Inflammatory macrophage treated with lipopolysaccharide for 4 hours (primary cell): ENCODE measurements at places on chromosomes 6 and 20.

DNA sequence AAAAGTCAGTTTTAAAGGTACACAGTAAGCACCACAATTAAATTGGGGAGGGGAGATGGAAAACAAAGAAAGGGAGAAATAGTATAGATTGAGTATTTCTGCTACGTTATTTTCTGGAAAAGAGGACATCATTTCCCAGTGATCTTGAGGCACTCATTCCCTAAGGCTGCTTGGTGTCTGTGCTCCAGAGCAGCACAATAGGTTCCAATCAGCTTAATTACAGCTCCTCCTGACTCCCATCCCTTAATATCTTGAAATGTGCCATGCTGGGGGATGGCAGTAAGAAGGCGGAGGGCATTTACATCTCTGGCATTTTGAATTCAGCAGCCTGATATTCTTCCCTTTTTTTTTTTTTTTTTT lies 39.5 kb upstream of the BEND3 start:
- DNase-seq: no peak

- no peak for DNase-seq
Observed at GRCh38 chr6:2072453-2072852, 173.0 kb downstream of the GMDS start.

GRCh38 chr6:160424256-160424655 lies 76.1 kb downstream of the SLC22A3 start:
- DNase-seq: no peak

GRCh38 chr6:44275749-44276648 lies 5.7 kb downstream of the TMEM151B start:
- DNase-seq: no peak

DNA sequence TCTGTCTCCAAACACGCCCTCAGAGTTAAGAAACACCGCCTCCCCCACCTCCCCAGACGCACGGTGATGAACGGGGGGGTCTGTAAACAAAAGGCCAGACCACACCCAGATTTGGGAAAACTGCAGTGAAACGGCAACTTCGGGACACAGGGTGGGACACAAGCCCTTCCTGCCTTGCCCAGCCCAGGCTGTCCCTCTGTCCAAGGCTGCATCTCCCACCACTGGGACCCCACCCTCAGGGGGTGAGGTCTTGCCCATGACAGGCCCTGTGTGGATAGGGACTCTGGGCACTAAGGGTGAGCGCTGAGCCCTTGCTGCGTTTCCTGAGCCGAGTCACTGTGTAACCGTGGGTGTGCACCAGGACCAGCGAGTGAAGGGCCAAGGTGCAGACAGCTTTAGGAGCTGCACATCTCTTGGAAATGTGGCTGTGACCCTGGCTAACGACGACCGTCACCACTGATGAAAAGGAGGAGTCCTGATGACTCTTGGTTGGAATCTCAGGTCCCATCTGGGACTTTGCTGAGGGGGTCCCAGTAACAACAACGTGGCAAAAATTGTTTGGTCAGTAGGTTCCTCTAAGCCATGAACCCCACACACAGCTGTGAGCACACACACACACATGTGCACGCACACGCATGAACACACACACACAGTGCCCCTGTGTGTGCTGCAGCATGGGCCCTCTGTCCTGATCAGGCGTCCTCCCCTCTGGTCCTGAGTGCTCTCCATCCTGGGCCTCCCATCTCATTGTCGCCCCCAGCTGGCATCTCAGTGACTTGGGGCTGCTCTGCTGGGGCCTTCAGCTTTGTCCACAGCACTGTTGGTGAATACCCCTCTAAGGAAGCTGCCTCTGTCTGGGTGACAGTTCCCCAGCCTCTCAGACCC lies 100.6 kb downstream of the RAMACL start:
- no peak for DNase-seq

DNA sequence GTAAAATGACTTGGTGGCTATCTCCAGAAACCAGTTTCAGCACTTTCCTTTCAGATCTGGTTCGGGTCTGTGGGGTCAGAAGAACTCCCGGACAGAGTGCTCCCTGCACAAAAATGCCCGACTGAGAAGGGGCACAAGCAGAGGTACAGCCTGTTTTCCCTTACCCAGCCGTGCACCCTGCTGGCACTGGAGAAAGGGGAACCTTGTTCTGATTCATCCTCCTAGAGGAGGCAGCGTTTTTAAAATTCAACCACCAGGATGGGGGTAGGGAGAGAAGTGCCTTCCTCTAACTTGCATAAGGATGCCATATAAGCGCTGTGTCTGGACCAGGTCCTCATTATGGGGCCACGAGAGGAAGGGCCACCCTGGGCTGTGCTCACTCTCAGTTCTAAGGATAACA lies 17.6 kb downstream of the RIMS4 start:
- DNase-seq: no peak

DNA sequence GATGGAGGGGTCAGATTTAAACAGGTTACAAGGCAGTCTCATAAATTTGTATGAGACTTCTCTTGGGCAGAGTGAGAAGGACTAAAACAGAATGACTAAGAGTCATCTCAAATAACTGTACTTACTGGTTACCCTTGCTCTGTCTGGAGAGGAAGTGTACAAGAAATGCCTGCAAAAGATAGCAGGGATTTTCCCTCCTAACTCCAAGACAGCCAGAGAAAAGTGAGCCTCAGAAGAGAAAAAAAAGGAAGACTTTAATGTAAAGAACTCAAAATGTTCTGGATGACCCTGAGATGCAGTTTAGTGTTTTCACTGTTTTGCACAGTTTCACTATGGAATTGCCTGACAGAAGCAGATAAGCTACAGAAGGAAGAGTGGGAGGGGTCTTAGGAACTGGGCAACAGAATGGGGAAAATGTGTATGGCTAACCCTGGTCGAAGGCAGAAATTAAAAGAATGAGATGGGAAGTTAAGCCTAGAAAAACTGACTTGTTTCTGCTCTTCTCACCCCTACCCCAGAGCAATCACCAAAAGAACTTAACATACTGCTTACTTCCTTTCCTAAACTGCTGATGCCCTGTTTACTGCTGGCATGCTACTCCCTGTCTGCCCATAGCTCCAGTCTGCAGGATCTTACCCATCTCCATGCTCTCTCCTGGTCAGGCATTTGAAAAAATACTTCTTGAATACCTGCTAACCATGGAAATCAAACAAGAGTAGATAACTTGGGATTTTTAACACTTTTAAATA lies 98.1 kb upstream of the MARCKS start:
- DNase-seq: peak; percentile 86

DNA sequence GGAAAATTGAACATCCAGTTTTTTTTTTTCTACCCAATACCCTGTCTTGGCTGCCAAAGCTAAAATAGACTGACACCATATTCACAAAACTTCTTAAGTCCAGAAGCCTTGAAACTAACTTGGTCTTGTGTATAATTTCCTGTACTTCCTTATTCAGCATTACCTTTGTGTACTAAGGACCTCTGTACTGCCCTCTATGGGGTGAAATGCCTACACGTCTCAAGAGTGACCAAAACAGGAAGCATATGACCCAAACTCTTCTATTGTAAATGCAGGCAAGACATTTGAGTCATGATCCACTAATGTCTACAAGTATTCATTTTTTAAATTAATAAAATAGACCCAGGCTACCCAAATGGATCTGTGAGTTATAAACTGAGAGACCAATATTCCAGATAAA lies 50.4 kb downstream of the HMGCLL1 start:
- DNase-seq: peak; percentile 10

DNA sequence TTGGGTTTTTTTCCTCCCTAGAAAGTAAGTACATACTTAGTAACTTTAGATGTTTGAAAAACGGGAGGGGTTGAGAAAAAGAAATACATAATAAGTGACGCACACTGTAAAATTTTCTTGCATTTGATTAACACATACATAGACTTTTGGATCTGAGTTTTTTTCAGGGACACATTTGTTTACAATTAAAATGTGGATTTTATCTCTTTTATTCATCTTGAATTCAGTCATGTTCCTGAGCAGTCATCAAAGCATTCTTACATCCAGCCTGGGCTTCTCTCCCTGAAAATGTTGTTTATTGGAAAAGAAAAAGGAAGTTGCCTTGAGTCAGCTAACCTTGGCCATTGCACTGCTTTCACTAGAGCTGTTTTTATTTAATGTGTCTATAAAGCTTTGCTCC lies 8.7 kb upstream of the RPP40 start:
- DNase-seq: no peak

GRCh38 chr20:57530327-57530981 lies 5.5 kb upstream of the CTCFL start:
- no peak for DNase-seq

- DNase-seq: peak; percentile 35
Observed at GRCh38 chr20:58447511-58448391, 58.7 kb downstream of the VAPB start.

- DNase-seq: no peak
Observed at GRCh38 chr6:21666201-21666691, 72.7 kb downstream of the SOX4 start.

DNA sequence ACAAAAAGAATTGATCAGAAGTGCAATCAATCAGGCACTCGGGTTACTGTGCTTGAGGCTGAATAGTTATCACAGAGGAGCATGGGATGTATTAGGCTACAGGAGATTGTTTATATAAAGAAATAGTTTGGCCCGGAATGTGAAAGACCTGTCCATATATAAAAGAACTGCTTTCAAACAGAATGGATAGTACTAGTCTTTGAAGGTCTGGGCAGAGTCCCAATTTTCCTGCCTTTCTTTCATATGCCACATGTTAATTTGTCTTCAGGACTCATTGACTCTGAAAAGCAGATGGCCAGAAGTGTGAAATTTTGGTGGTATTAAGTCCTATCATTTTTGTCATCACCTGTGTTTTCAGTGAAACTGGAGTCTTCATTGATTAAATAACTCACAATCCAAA lies 314.5 kb downstream of the EYA4 start:
- no peak for DNase-seq

DNA sequence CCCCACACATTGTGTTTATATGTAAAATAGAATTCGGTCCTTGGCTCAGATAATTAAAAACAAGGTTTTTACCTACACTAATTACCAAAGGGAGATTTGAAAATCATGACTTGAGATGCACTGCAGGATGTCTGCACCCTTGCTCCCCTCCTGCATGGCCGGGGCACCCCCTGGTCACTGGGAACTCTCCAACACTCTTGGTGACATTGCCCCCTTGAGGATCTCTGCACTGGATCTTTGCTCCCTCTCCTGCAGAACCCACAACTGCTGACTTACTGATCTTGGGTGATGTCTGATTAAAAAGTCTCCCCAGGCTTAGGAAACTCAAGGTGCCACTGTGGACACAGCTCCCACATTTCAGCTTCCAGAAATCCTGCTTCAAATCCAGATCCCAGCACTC lies 17.1 kb upstream of the CSNK2A1 start:
- DNase-seq: no peak

DNA sequence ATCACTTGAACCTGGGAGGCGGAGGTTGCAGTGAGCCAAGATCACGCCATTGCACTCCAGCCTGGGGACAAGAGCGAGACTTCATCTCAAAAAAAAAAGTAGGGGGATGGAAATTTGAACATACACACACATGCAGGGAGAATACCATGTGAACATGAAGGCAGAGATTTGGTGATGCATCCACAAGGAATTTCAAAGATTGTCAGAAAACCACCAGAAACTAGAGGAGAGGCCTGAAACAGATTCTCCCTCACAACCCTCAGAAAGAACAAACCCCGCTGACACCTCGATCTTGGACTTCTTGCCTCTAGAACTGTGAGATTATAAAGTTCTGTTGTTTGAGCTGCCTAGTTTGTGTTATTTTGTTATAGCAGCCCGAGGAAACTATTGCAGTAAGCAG lies 125.5 kb downstream of the GPX5 start:
- no peak for DNase-seq

GRCh38 chr6:35049900-35050756 lies 91.0 kb downstream of the TCP11 start:
- peak; percentile 14 for DNase-seq

DNA sequence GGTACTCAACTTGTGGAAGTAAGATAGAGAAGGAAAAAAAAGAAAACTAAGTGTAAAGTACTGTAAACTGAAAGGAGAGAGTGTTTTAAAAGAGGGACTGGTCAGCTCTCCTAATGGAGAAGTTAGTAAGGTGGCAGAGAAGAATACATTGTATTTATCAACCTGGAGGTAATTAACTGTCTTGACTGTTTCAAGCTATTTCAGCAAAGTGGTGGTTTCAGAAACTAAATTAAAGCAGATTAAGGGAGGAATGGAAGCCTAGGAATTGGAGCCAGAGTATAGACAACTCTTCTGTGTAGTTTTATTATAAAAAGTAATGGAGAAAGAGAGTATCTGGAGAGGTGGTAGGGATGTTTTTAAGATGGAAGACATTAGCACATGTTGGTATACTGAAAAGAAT lies 2.7 kb upstream of the PHF10 start:
- no peak for DNase-seq

DNA sequence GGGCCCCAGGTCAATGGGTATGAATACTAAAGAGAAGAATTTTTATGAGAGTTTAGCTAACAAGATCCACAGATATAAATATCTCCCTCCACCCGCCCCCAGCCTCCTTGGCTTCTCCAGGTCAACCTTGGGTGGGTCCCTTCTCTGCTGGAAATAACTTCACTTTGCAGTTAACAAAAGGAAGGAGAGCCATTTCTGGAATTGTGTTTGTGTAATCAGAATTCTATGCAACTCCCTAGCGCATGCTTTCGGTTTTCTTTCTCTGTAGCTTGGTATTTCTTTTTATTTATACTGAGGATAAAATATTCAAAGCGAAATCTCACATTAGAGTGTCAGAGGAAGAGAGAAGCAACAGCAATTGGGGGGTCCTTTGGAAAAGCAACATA lies 27.1 kb downstream of the RIPOR2 start:
- peak; percentile 55 for DNase-seq

DNA sequence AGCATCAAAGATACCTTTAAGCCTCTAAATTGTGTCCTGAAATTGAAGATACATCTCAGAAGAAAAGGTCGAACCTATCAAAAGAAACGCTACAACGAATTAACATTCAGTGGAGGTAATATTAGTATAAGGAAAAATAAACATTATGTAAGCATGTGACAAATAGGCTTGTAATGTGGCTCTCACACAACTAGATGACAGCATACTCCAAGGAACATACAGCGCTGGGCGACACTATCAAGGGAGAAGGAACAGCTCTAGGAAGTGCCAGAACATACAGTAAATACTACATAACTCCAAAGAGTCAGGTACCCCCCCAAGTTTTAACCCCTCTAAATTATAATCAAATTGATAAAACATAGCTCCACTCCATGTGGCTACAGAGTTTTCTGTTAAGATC lies 103.5 kb downstream of the LAMP5 start:
- peak; percentile 68 for DNase-seq

DNA sequence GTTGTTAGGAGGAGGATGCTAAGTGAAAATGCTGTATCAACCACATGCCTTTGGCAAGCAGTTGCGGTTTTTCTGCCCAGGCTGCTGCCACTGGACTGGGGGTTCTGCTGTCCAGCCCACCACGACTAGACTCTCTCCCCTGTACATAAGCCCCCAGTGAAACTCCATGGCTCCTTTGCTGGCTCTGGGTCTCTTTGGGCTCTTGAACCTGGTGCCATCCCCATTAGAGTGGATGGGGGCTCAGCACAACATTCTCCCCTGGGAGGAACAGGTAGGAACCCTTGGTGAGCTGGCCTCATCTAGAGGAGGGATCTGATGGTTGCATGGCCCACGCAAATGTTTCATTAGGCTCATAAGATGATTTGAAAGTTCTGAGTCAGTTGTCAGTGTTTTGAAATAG lies 204.8 kb upstream of the KCNG1 start:
- DNase-seq: no peak

GRCh38 chr20:9053108-9053507 lies 15.8 kb upstream of the PLCB4 start:
- no peak for DNase-seq

- no peak for DNase-seq
Observed at GRCh38 chr20:19382386-19383340, 170.2 kb downstream of the SLC24A3 start.
